Foreskin keratinocyte (primary cell): ENCODE measurements at places on chromosomes 12 and 14.

DNA sequence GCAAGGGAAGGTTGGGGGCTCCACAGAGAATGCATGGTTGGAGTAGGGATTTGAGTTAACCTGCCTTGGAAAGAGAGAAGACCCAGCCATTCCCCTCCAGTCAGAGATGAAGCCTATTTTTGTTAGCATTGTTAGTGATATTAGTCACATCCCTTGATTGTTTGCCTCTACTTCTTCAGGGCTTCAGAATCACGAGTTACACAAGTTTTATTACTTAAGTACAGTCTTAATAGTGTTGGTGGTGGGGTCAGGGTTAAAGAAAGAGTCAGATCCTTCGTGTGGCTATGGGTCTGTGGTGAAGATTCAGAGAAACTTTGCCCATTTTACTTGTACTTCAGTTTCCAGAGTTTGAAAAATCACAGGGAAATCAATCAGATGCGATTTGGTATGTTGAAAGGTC lies 363.1 kb downstream of the LRIG3 start:
- no peak for DNase-seq

- DNase-seq, result no peak
These were observed 14.2 kb downstream of the STON2 start for GRCh38 chr14:81385886-81386285.

- no peak for DNase-seq
These were observed 9.4 kb downstream of the AKT1 start for GRCh38 chr14:104786091-104786586.

GRCh38 chr12:65098364-65098763 lies 22.7 kb downstream of the WIF1 start:
- no peak for DNase-seq

DNA sequence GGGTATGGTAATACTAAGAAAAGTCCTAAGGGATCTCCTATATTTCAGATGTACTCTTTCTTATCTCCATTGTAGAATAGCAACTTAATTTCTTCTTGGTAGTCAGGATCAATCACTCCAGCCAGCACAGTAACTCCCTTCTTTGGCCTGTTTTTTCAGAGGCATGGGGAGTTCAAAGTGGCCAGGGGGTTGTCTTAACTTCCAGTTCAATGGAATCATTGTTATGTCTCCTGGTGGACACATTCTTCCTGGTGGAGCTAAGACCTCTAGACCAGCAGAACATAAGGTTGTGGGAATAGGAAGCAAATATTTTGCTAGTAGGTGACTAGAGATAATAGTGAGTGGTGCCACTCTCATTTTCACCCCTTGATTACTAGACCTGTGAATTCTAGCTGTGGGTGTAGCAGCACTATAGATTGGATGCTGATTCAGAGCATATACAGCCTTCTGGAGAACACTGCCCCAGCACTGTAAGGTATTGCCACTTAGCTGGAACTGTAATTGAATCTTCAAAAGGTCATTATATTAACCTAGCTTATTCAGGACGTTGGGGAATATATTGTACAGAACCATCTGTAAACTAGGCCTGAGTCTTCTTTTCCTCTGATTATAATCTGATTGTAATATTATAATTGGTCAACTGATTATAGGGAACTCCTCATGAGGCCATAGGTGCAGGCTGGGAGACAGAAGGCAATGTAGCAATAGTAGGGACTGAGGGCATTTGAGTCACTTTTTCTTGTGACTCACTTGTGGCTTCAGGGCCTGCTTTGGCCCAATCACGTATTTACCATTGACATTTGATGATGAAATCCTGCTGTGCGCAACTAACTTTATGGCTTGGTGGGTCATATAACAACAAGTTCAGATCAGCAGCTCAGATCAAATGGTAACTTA lies 60.2 kb upstream of the ATP2B1 start:
- DNase-seq, result peak; percentile 97

- DNase-seq, result no peak
These were observed 147.9 kb upstream of the E2F7 start for GRCh38 chr12:77213319-77213718.

DNA sequence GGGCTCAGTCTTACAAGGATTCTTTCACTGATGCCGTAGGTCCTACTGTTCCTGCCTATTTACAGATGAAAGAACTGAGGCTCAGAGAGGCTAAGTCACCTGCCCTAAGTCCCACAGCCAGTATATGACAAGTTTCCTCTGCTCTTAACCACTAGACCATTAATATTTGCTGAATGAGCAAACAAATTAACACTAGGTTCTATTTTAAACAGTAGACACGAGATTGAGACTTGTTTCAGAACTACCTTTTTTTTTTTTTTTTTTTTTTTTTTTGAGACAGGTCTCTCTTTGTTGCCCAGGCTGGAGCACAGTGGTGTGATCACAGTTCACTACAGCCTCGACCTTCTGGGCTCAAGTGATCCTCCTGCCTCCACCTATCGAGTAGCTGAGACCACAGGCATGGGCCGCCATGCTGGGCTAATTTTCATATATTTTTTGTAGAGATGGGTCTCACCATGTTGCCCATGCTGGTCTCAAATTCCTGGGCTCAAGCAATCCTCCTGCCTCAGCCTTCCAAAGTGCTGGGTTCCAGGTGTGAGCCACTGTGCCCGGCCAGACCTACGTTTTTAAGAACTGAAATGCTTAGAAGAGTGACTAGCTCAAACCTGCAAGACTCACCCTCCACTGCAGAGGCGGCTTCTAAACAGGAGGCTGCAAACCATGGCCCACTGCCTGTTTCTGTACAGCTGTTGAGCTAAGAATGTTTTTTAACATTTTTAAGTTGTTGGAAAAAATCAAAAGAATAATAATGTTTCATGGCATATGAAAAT lies 12.9 kb downstream of the SYNE3 start:
- no peak for DNase-seq

DNA sequence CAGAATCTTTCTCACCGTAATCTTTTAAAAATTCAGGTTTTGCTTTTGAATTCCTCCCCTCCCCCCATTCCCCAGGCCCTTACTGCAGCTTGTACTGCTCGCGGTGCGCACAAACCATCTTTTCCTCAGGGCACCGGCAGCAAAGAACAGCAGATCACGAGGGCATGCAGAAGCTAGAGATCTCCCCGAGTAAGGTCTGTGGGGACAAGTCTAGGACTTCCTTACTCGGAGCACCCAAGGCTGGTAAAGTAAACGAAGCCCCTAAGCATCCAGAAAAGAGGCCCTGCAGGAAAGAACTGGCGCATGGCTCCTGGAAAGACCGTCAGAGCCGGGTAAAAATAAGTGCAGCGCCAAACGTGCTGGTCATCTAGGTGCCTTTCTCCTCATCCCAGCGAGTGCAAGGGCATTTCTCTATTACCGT lies 727 bp downstream of the LDHB start:
- peak; percentile 44 for DNase-seq

GRCh38 chr14:96274543-96274942 lies 18.5 kb downstream of the BDKRB1 start:
- no peak for DNase-seq

GRCh38 chr12:28114488-28114887 lies 75.8 kb upstream of the CCDC91 start:
- peak; percentile 87 for DNase-seq

- DNase-seq, result no peak
These were observed 9.0 kb upstream of the MLEC start for GRCh38 chr12:120677765-120678473.

GRCh38 chr12:1306817-1307216 lies 287.6 kb downstream of the FBXL14 start:
- DNase-seq, result no peak

DNA sequence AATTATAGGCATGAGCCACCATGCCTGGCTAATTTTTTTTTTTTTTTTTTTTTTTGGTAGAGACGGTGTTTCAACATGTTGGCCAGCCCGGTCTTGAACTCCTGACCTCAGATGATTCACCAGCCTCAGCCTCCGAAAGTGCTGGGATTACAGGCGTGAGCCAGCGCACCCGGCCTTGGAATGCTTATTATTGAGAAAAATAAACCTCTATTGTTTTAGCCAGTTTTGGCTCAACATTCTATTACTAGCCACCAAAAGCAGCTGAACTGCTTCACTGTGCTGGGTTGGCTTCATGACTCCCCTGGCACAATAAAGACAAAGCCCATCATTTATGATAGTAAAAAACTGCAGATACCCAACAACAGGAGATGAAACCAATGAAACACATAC lies 93.5 kb upstream of the CEP83 start:
- peak; percentile 92 for DNase-seq

- DNase-seq, result no peak
These were observed 78.2 kb upstream of the GARIN2 start for GRCh38 chr14:67111022-67111421.

GRCh38 chr12:92136965-92137721 lies 8.5 kb downstream of the BTG1 start:
- peak; percentile 76 for DNase-seq

DNA sequence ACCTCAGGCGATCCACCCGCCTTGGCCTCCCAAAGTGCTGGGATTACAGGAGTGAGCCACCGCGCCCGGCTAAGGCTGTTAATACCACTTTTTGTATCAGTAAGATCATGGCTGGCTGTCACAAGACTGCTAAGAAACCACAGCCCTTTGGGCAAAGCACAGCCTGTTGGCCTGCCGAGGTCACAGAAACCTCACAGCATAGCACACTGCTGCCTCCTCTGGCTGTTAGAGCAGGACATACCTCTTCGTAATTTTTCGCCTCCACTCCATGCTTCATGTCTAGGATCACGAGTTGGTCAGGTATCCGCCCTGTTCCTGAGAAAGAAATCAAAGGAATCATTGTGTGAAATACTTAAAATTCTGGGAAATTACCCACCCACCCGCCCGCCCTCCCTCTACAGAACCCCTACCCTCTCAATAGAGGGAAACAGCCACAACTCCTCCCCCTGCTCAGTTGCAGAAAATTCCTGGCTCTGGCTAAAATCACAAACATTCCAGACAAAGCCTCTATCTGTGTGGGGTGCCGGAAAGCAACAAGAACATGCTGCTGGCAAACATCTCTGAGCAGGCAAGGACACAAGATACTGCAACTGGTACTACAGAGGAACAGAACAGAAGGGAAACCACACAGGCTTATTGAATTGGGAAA lies 20.7 kb upstream of the NEK9 start:
- DNase-seq, result peak; percentile 66

- DNase-seq, result peak; percentile 62
These were observed 22.9 kb downstream of the ETFBKMT start for GRCh38 chr12:31682136-31682962.

DNA sequence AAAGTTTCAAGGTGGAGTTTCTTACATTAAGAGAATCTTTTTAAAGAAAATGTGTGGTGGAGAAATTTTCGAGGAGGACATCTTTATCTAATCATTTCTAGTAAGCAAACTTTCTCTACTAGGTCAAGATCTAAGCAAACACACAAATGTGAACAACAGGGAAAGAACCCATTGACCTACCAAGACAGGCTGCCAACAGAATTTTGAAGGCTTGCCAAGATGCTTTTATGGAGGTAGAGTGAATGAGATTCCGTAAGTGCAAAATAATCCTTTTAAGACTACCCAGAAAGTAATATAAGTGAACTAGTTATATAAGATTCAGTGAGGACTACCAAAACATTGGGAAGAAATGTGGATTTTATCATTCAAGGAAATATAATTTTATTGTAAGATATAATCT lies 357.1 kb upstream of the PDE3A start:
- no peak for DNase-seq

GRCh38 chr12:120231316-120232011 lies 30.6 kb upstream of the RPLP0 start:
- DNase-seq, result peak; percentile 98

DNA sequence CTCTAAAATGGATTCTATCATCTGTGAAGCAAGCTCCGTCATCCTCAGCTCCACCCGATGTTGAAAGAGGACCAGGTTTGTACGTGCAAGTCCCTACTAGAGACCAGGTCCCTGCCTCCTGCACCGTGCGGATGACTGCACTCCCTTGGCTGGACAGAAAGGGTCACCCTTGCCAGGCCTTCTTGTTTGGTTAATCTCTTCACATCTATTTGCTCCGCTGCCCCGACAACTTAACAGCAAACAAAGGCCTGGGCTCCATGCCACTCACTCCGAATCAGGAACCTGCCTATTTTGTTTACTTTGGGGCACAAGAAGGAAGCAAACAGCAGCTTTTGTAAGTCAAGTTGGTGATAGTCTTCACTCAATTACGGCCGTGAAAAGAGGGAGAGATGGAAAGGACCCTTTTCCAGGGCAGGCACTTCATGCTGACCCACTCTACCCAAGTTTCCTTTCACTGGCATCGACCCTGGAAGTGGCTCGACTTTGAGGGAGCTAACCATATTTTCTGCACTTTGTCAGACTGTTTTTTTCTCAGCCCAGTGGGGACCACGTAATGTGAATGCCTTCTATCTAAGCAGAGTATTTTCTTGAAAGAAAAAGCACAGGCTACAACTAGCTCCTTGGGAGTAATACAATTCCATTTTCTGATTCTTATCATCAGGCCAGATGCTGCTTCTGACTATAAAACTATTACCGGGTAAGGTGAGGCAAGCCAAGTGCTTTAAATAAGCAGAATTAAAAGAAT lies 202.6 kb downstream of the FOXN3 start:
- DNase-seq, result peak; percentile 66

GRCh38 chr14:95796788-95797187 lies 79.8 kb upstream of the TUNAR start:
- no peak for DNase-seq

- no peak for DNase-seq
These were observed 55.4 kb downstream of the KDM2B start for GRCh38 chr12:121525411-121525810.

DNA sequence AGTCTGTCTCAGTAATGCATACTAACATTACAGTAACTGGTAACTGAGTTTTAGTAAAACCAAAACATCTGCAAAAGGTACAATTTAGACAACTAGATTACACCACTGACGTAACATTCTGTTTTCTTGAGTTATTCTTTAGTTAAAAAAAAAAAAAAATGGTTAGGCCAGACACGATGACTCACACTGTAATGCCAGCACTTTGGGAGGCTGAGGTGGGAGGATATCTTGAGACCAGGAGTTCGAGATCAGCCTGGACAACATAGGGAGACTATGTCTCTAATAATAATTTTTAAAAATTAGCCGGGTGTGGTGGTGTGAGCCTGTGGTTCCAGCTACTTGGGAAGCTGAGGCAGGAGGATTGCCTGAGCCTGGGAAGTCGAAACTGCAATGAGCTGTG lies 34.1 kb downstream of the AP5M1 start:
- DNase-seq, result no peak

DNA sequence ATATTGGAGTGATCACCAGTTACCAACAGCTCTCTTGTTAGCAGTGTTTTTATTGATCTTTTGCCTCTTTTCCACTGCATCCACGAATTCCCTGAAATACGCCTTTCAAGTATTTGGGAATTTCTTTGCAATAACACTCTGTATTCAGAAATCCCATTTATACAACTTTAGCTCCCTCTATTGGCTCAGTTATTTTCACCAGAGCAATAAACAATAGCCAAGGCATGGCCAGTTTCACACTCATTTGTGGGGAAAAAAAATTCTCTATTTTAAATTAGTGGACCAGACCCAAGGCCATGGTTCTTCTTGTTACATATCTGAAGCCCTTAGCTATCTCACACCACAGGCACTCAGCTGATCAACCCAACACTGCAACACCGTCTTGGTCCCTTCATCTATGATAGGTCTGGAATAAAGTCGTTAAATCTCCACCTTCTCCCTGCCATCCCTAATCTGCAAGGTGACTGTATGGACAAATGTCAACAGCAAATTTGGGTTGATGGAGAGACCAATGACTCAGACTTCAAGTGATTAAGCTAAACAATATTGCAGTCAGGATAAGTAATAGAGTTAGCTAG lies 92.4 kb upstream of the TMEM260 start:
- DNase-seq, result peak; percentile 9

GRCh38 chr12:124727264-124727800 lies 136.3 kb downstream of the SCARB1 start:
- no peak for DNase-seq
